Muscle of leg (tissue), 16 donors: ENCODE measurements at places on chromosomes 2 and 18. TPM values are rescaled to one million over a fixed set of nuclear protein-coding genes. Genes with fewer than 3 reads are reported as not detected.

Gene DNAJC5G
- total RNA-seq: not detected

Gene ERICH2
- 0.35 TPM for total RNA-seq

Gene DQX1
- total RNA-seq: 0.04 TPM

Gene ASB18
- total RNA-seq: 4.7 TPM

Gene LOXL3
- total RNA-seq: 6.1 TPM

Gene RAD51AP2
- under 0.01 TPM for total RNA-seq

Gene GREB1
- 7.2 TPM for total RNA-seq

Gene EMX1
- not detected for total RNA-seq

Gene CD8B2
- 0.09 TPM for total RNA-seq

Gene ATL2
- total RNA-seq: 44.1 TPM

Gene INHA
- total RNA-seq: 0.27 TPM

Gene ATP8B1
- 5.2 TPM for total RNA-seq

Gene MYL12A
- total RNA-seq: 705 TPM

Gene SPHKAP
- total RNA-seq: 26.2 TPM

Gene MAL
- 2.4 TPM for total RNA-seq

Gene HRH4
- total RNA-seq: 0.09 TPM

Gene LYG2
- not detected for total RNA-seq

Gene KCNK3
- 1.1 TPM for total RNA-seq

Gene TUBB8B
- total RNA-seq: not detected

Gene SCTR
- not detected for total RNA-seq

Gene SCN2A
- 0.04 TPM for total RNA-seq

Gene TMEM198
- total RNA-seq: 1.2 TPM

Gene IL1F10
- not detected for total RNA-seq
